Mononuclear cell (primary cell): ENCODE measurements at places on chromosomes 7 and 10. TPM values are rescaled to one million over a fixed set of nuclear protein-coding genes. Genes with fewer than 3 reads are reported as not detected.

TSPAN33 gene
- 38.0 TPM for total RNA-seq

CYP3A4 gene
- not detected for total RNA-seq

PRLHR gene
- total RNA-seq: under 0.01 TPM

SPDYE8 gene
- not detected for total RNA-seq
